ENCODE measurements at places on chromosomes 2 and 18. TPM values are rescaled to one million over a fixed set of nuclear protein-coding genes. Genes with fewer than 3 reads are reported as not detected.

DNA sequence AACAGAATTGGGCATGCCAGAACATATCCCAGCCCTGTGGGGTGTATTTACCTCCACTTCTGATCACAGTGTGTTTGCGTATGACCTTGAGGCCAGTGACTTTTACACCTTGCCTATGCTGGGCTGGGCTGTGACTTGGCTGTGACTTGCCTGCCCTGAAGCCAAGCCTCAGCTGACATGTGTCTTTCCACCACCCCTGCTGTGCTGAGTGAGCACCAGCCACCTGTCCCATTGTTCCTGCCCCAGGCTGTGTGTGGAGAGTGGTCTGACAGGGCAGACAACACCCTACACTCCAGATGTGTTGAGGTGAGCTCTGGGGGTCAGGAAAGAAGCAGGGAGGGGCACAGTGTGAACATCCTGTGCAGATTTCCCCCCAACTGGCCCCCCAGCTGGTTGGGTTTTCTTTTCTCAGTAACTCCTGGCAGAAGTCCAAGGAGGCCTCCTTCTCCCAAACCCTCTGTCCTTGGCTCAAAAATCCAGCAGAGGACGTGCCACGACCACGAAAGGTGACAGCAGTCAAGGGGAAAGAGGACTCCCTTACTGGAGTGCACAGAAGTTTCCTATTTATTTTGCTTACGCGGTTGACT, 5.1 kb upstream of the STEAP3 start:
- no peak for DNase-seq
- H3K27me3 ChIP-seq, result peaks cover 20% of the 10 kb centered on the region
- H3K27ac ChIP-seq, result no peak overlapping the region
- no peak overlapping the region for H3K4me3 ChIP-seq
- H3K36me3 ChIP-seq, result no peaks in the 10 kb centered on the region

GRCh38 chr2:216030216-216030615, 16.9 kb upstream of the MREG start:
- H3K36me3 ChIP-seq, result peaks cover 18% of the 10 kb centered on the region
- no peaks in the 10 kb centered on the region for H3K27me3 ChIP-seq
- H3K4me1 ChIP-seq, result peaks cover 36% of the 10 kb centered on the region
- H3K4me3 ChIP-seq, result no peak overlapping the region
- no peak for DNase-seq

- peaks cover 7% of the 10 kb centered on the region for H3K4me1 ChIP-seq
- peak; percentile 75 for DNase-seq
- no peak overlapping the region for H3K4me3 ChIP-seq
- peaks cover 38% of the 10 kb centered on the region for H3K36me3 ChIP-seq
- no peak overlapping the region for H3K27ac ChIP-seq
- H3K27me3 ChIP-seq, result no peaks in the 10 kb centered on the region
These were observed 6.3 kb downstream of the ANKRD53 start for GRCh38 chr2:70984576-70985282.

DNA sequence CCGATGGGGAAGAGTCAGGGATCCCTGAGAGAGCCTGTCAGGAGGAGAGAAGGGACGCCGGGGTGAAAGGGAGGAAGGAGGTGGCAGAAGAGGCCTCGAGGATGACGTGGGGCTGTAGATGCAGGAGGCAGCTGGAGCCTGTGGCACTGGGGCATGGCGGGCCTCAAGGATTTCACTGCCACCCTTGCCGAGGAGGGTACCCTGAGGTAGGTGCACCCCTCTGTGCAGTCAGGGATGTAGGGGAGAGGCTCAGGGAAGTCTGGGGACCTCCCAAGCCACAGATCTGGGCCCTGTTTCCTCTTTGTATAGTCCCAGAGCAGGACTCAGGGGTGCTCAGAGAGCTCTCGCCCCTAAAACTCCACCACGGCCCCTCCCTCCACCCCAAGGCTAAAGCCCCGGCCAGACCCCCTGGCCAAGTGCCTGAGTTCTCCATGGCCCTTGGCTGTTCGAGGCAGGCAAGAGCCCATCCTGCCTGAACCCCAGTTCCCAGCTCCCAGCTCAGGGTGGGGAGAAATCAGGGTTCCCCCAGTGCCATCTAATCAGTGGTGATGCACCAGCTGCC, 39.0 kb upstream of the HDAC4 start:
- H3K36me3 ChIP-seq, result no peaks in the 10 kb centered on the region
- DNase-seq, result no peak
- H3K27ac ChIP-seq, result no peak overlapping the region
- peaks cover 4% of the 10 kb centered on the region for H3K4me1 ChIP-seq

GRCh38 chr2:24020244-24020643, 10.4 kb downstream of the MFSD2B start:
- H3K4me3 ChIP-seq, result no peak overlapping the region
- H3K36me3 ChIP-seq, result no peaks in the 10 kb centered on the region
- no peaks in the 10 kb centered on the region for H3K4me1 ChIP-seq

GRCh38 chr2:46666754-46667153, 187.4 kb downstream of the TMEM247 start:
- H3K4me1 ChIP-seq, result peaks cover 9% of the 10 kb centered on the region
- DNase-seq, result no peak
- H3K36me3 ChIP-seq, result no peaks in the 10 kb centered on the region
- peaks cover 13% of the 10 kb centered on the region for H3K27me3 ChIP-seq
- no peak overlapping the region for H3K27ac ChIP-seq

DNA sequence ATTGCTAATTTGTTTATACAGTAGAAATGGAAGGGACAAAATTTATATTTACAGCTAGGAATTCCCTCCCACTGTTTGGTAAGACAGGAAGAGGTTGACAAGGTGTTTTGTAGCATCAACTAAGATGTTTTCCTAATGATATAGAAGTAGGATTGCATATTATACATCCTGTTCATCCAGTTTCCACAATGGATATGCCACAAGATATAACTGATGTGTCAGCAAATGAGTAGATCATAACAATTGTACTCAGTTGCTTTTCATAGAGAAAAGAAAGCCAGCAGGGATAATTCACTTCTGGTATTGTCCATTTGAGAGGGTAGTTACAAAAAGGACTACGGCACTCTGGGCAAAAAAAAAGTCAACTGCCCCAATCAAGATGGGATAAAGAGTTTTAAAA, 102.7 kb downstream of the CALCRL start:
- no peak for DNase-seq
- no peaks in the 10 kb centered on the region for H3K36me3 ChIP-seq
- H3K27ac ChIP-seq, result no peak overlapping the region
- H3K27me3 ChIP-seq, result no peaks in the 10 kb centered on the region
- no peaks in the 10 kb centered on the region for H3K4me1 ChIP-seq

DNA sequence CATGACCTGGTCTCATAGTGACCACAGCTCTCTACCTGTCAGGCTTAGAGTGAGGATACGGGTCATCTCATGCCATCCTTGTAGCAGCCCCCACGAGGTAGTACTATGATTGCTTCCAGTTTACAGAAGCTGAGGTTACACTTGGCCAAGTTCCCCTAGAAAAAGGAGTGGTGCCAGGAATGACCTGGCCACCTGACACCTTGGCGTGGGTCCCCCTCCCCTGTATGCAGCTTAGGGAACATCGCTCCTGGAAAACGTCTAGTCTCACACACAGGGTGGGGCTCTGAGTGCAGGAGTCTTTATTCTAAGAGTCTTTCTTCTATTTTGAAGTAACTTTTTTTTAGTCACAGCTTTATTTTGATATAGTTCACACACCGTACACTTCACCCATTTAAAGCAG, 14.8 kb downstream of the NPPC start:
- H3K27me3 ChIP-seq, result peaks cover 3% of the 10 kb centered on the region
- H3K4me3 ChIP-seq, result no peak overlapping the region
- no peak for DNase-seq
- no peaks in the 10 kb centered on the region for H3K36me3 ChIP-seq
- H3K4me1 ChIP-seq, result peaks cover 13% of the 10 kb centered on the region
- no peak overlapping the region for H3K27ac ChIP-seq

DNA sequence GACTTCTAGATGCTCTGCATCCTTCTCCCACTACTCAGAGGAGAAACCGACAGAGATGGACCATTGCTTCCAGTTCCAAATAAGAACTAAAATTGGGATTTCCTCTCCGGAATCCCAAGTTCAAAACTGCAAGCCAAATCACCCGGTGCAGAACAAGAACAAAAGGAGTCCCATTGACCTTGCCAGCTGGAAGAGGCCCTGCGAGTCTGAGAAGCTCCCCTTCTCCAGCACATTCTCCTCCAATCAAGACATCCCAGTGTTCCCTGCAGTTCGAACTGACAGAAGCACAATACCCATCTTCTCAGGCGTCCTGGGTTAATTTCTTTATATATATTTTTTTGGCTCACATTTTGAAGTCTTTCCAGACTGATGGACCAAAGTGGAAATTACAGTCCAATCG, 195.3 kb upstream of the MEIS1 start:
- no peak overlapping the region for H3K4me3 ChIP-seq
- no peaks in the 10 kb centered on the region for H3K36me3 ChIP-seq
- no peaks in the 10 kb centered on the region for H3K4me1 ChIP-seq
- no peak overlapping the region for H3K27ac ChIP-seq
- no peaks in the 10 kb centered on the region for H3K27me3 ChIP-seq
- no peak for DNase-seq

- H3K4me3 ChIP-seq, result no peak overlapping the region
- H3K27me3 ChIP-seq, result no peaks in the 10 kb centered on the region
- no peaks in the 10 kb centered on the region for H3K36me3 ChIP-seq
- no peak for DNase-seq
- peak overlapping the region; percentile 10 for H3K27ac ChIP-seq
These were observed 34.4 kb downstream of the ZFP36L2 start for GRCh38 chr2:43191947-43192516.

DNA sequence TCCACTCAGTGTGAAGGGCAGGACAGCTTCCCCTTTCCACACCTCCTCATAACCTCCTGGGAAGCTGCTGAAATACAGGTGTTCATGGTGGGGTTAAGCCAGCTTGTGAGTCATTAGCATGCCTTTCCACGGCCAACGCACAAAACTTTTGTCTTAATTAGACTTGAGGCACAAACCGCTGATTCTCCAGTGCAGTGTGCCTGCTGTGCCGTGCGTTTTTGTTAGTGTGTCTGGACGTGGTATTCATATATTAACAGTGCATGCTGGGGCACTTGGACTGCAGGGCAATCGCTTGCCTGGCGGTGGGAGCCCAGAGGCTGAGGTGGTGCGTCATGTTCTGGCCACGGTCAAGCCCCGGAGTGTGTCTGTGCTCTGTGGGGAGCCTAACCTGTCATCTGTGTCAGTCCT, 156.2 kb downstream of the SH3RF3 start:
- peaks cover 8% of the 10 kb centered on the region for H3K27me3 ChIP-seq
- H3K4me1 ChIP-seq, result no peaks in the 10 kb centered on the region
- no peak overlapping the region for H3K4me3 ChIP-seq
- no peak for DNase-seq
- no peak overlapping the region for H3K27ac ChIP-seq
- no peaks in the 10 kb centered on the region for H3K36me3 ChIP-seq

DNA sequence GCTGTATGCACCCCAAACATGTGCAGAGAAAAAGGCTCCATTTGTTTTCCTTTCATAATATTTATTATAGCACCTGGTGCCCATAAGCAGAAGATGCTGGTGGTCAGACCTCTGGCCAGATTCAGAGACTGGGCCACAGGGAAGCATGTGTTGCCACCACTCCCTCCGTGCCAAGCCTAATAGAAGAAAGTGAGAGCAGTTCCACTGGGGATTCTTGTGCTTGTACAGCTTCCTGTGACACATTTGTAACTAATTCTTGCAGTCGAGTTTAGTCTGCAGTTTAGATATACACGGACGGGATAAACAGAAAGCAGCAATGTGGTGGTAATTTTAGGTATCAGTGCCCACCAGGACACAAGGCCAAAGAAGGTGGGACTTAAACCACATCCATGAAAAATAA, 135.4 kb upstream of the PIEZO2 start:
- H3K4me1 ChIP-seq, result no peaks in the 10 kb centered on the region
- no peak overlapping the region for H3K4me3 ChIP-seq
- H3K36me3 ChIP-seq, result no peaks in the 10 kb centered on the region
- no peak for DNase-seq
- H3K27me3 ChIP-seq, result no peaks in the 10 kb centered on the region

GRCh38 chr2:231132129-231132528, 7.3 kb upstream of the HTR2B start:
- H3K4me3 ChIP-seq, result no peak overlapping the region
- no peaks in the 10 kb centered on the region for H3K36me3 ChIP-seq
- H3K27ac ChIP-seq, result no peak overlapping the region
- no peaks in the 10 kb centered on the region for H3K27me3 ChIP-seq

- no peak for DNase-seq
- H3K36me3 ChIP-seq, result no peaks in the 10 kb centered on the region
- no peaks in the 10 kb centered on the region for H3K27me3 ChIP-seq
- no peak overlapping the region for H3K27ac ChIP-seq
- H3K4me3 ChIP-seq, result no peak overlapping the region
These were observed 19.2 kb downstream of the DAW1 start for GRCh38 chr2:227890495-227891079.

GRCh38 chr2:6113786-6114185, 421.6 kb downstream of the SOX11 start:
- no peak for DNase-seq
- H3K4me1 ChIP-seq, result no peaks in the 10 kb centered on the region
- H3K4me3 ChIP-seq, result no peak overlapping the region
- no peak overlapping the region for H3K27ac ChIP-seq
- H3K27me3 ChIP-seq, result no peaks in the 10 kb centered on the region
- no peaks in the 10 kb centered on the region for H3K36me3 ChIP-seq

DNA sequence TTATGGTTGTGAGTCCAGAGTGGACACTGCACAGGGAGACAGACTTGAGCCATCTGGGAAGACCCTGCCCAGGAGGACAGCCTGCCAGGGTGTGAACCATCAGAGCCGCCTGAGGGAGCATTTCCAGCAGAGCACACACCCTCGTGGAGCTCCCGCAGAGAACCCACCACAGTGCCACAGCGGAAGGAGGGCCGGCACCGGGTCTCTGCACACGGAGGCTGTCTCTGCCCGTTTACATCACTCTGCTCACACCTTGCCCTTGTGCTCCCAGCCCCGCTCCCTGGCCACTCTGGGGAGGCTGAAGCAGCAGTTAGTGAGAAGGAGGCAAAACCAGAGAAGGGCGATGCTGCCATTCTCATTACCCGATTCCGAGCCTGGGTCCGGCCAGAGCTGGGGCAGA, 161.9 kb downstream of the KLHL29 start:
- H3K4me3 ChIP-seq, result no peak overlapping the region
- H3K36me3 ChIP-seq, result no peaks in the 10 kb centered on the region
- peaks cover 7% of the 10 kb centered on the region for H3K4me1 ChIP-seq

GRCh38 chr2:17133052-17133671, 385.1 kb downstream of the RAD51AP2 start:
- no peaks in the 10 kb centered on the region for H3K36me3 ChIP-seq
- H3K4me3 ChIP-seq, result no peak overlapping the region
- no peaks in the 10 kb centered on the region for H3K27me3 ChIP-seq
- no peaks in the 10 kb centered on the region for H3K4me1 ChIP-seq
- no peak overlapping the region for H3K27ac ChIP-seq

DNA sequence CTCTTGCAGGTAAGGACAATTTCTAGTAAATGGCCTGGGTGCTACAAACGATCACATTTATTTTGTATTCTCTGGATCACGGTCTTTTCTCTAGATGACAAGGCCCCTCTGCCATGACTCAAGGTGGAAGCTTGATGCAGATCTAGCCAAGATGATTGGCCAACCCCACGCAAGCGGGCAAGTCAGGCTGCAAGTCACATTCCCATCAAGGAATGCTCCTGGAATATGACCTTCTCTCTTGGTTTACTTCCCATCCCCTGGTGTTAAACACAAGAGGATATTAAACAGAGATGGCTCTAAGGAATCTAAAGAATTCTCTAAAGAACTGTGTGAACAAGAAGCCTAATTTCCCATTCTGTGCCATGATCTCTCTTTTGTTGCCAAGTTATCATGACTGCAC, 97.3 kb upstream of the SERPINE2 start:
- H3K36me3 ChIP-seq, result no peaks in the 10 kb centered on the region
- DNase-seq, result no peak
- no peak overlapping the region for H3K27ac ChIP-seq
- H3K4me1 ChIP-seq, result no peaks in the 10 kb centered on the region

Gene LRP1B
- total RNA-seq, result not detected

Gene MAPK4
- total RNA-seq, result not detected

Gene ASB18
- not detected for total RNA-seq

Gene SNTG2
- total RNA-seq, result not detected

Gene IL1RL2
- not detected for total RNA-seq

Gene TPO
- total RNA-seq, result not detected

Gene CCDC68
- total RNA-seq, result not detected

Data from activated T-helper 2 cell treated with anti-CD3 and anti-CD28 coated beads, Interferon-gamma antibody, Interleukin-2, Interleukin-4, amounts not matched to agents 10 μg/mL and 5 μg/mL and 100 μg/mL, durations not matched to agents 14 hours and 24 hours and 36 hours (primary cell).